ENCODE measurements at places on chromosomes 2 and 18.

- no peak for DNase-seq
Observed at GRCh38 chr2:71173096-71173495, 42.7 kb downstream of the MPHOSPH10 start.

DNA sequence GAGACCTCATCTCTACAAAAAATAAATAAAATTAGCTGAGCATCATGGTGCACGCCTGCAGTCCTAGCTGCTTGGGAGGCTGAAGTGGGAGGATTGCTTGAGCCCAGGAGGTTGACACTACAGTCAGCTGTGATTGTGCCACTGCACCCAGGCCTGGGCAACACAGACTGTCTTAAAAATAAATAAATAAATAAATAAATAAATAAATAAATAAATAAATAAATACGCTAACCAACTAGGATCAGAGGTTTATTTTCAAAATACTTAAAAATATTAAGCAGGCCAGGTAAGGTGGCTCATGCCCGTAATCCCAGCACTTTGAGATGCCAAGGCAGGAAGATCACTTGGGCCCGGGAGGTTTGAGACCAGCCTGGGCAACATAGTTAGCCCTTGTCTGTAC, 63.6 kb downstream of the KCNG3 start:
- DNase-seq = no peak

- DNase-seq = no peak
Observed at GRCh38 chr2:23534771-23535170, 149.8 kb downstream of the KLHL29 start.

DNA sequence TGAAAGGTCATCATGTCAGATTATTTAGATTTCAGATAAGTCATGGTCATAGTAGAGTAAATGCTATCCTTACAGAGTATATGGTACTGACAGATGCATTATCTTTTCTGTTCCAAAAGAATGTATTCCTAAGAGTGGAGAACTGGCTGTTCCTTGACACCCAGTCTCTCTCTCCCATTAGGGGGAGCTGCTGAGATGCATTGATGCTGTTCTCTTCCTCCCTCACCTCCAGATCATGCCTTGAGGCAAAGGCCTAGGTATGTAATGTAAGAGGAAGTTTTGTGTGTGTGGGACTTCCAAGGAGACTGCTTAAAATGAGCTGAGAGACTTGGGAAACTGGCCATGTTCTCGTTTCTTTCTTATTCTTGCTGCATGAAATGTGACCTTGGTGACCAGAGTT, 979.5 kb upstream of the CELF4 start:
- DNase-seq = no peak

DNA sequence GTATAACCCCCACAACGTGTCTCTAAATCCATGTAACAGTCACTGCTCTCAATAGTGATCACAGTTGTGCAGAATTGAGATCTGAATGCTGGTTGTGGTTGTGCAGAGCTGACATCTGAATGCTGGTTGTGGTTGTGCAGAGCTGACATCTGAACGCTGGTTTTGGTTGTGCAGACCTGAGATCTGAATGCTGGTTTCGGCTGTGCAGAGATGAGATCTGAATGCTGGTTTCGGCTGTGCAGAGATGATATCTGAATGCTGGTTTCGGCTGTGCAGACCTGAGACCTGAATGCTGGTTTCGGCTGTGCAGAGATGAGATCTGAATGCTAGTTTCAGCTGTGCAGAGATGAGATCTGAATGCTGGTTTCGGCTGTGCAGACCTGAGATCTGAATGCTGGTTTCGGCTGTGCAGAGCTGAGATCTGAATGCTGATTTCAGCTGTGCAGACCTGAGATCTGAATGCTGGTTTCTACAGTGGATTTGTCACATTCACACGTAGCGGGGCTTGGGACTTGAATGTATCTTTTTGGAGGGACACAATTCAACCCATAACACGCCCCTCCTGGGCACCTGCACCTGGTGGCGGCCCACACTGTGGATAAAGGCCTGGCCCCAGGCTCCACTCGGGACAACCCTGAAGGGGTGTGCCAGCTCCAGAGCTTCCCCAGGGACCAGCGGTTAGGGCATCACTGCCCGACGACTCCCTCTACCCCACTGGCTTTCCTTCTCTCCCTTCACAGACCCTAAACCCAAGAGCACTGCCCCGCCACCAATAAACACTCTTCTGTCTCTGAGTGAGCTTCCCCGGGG, 51.1 kb upstream of the SLC66A3 start:
- no peak for DNase-seq

All from head of caudate nucleus (tissue), 42 donors.